IMR-90 (cell line): ENCODE measurements at places on chromosomes 1 and 21. TPM values are rescaled to one million over a fixed set of nuclear protein-coding genes. Genes with fewer than 3 reads are reported as not detected.

GRCh38 chr1:111227851-111228747 lies 586 bp downstream of the CHI3L2 start:
- peak; percentile 93 for DNase-seq

GRCh38 chr1:168691541-168691940 lies 37.5 kb downstream of the DPT start:
- DNase-seq: no peak

- DNase-seq: no peak
Observed at GRCh38 chr1:172323686-172324085, 96.8 kb upstream of the C1orf105 start.

Gene SYTL1
- 0.18 and 0.28 TPM in 2 replicates for total RNA-seq

GRCh38 chr1:168319691-168320090 lies 39.0 kb downstream of the TBX19 start:
- DNase-seq: no peak

Gene NUDT17
- 2.3 and 2.8 TPM in 2 replicates for total RNA-seq

Gene CRYAA
- total RNA-seq: not detected in 2 replicates

DNA sequence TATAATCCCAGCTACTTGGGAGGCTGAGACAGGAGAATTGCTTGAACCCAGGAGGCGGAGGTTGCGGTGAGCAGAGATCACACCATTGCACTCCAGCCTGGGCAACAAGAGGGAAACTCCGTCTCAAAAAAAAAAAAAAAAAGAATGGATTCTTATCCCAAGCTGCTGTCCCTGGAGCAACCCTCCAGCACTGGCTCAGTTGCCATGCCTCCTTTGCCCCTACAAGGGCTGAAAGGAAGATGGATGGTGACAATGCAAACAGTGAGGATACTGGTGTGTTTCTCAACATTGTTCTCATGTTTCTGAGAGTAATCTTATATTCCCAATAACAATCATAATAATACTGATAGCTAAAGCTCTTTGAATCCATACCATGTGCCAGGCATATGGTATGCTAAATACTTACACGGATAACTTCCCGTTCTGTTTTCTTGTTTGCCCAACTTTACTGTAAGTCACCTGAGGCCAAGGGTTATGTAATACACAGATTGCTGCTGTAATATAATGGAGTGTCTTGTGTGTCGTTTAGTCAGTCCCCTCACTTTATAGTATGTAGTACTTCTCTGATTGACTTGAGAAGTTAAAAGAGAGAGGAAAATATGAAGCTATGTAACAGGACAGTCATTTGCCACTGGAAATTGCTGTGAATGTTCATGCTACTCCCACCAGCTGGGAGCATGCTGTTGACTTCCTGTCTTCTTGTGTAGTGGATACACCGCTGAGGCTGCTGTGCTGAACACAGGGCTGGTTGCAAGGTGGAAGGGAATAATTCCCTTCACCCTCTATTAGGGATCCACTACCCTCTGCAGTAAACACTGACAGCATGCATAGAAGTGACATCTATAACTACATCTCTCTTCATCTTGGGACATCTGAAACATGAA lies 153.6 kb downstream of the CNIH3 start:
- DNase-seq: peak; percentile 13

Gene NR5A2
- total RNA-seq: under 0.01 and 0.18 TPM in 2 replicates

Gene KRTCAP2
- total RNA-seq: 76.1 and 76.7 TPM in 2 replicates

DNA sequence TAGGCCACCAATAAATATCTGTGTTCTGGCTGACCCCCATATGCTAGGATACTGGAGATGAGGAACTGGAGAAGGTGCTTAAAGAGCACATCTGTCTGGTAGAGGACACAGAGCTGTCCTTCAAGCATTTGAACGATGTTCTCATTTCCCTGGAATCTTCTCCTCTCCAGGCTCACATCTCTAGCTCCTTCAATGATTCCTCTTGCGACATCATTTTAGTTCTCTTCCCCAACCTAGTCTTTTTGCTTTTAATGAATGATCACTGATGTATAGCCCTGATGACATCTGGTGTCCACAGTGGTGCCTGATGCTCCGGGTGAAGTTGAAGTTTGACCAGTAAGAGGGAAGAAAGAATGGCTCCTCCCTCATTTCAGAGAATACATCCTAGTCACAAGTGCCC lies 80.8 kb upstream of the UBE2U start:
- DNase-seq: no peak

Gene CREB3L4
- total RNA-seq: 4.4 and 6.5 TPM in 2 replicates

Gene CCDC185
- not detected in 2 replicates for total RNA-seq

DNA sequence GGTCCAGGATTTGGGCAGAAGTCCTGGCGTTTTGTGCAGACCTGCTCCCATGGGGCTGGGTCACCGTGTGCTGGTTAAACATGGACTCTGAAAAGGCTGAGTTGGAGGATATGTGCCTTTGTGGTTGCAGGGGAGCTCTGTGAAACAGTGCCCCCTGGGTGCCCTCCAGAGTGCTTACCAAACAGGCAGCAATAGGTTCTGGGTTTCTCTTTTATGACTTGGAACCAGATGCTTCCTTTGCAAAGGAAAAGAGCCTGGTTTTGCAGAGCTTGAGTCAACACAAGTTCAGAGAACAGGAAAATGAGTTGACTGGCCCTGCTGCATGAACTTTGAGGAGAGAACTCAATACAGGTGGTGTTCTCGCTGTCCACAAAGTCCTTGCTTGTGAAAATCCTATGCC lies 288.9 kb downstream of the TM2D1 start:
- no peak for DNase-seq

Gene SYT6
- not detected in 2 replicates for total RNA-seq

DNA sequence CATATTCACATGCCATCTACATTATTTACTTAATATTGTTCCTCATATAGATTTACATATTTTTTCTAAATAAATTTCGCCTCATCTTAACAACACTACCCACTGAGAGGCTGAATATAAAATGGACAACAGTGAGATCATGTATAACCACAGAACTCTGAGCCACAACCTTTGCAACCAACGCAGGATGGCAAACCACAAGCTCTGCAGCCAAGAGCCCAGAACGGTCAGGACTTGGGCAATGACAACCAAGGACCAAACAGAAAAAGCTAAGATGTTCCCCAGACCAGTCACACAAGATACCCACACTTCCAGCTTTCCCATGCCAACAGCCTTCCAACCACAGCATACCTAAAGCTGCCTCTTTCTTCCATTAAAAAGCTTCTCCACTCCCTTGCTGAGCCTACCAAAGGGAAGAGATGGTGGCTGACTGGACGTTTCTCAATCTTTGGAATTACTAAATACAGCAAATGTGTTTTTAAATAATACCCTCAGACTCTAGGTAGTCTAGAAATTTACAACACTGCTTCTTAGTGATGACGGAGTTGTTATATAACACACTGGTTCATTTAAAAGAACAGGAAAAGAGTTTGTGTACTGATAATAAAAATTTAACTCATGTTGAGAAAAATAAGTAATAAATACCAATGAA lies 117.9 kb downstream of the AKT3 start:
- DNase-seq: no peak

GRCh38 chr1:72526926-72527325 lies 244.6 kb upstream of the NEGR1 start:
- peak; percentile 21 for DNase-seq

Gene PCP4L1
- not detected in 2 replicates for total RNA-seq

DNA sequence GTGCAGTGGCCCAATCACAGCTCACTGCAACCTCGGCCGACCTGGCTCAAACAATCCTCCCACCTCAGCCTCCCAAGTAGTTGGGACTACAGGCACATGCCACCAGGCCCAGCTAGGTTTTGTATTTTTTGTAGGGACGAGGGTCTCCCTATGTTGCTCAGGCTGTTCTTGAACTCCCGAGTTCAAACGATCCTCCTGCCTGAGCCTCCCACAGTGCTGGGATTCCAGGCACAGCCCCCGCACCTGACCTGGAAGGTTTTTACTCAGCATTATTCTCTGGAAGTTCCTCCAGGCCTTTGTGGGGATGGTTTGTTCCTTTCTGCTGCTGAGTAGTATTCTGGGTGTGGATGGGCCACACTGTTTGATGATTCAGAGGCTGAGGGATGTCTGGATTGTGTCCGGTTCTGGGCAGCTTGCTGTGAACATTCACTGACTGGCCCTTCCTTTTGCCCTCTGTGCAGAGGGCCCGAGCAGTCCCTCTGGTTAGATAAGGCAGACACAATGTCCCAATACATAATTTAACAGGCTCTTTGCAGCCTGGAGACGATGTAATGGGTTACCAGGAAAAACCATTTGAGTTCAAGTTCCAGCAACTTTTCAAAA lies 6.0 kb upstream of the TRAPPC10 start:
- peak; percentile 90 for DNase-seq

- DNase-seq: peak; percentile 51
Observed at GRCh38 chr1:234875953-234876855, 252.4 kb downstream of the TOMM20 start.

DNA sequence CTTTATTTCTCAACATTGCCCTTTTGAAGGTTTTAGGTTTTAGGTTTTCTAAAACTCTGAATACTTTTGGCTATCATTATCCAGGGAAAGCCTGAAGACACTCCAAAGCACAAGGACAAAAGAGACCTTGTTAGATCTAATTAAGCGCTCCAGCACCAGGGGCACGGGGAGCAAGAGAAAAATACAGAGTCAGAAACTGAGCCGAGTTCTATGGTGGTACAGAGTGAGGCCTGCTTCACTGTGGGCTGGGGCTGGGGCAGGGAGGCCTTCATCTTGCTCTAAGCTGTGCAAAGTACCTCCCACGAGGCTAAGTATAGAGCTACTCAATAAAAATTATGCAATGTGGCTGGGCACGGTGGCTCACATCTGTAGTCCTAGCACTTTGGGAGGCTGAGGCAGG lies 19.7 kb upstream of the RAB4A start:
- DNase-seq: no peak

Gene UTP11
- total RNA-seq: 27.8 and 58.3 TPM in 2 replicates

Gene TDRD10
- not detected in 2 replicates for total RNA-seq

DNA sequence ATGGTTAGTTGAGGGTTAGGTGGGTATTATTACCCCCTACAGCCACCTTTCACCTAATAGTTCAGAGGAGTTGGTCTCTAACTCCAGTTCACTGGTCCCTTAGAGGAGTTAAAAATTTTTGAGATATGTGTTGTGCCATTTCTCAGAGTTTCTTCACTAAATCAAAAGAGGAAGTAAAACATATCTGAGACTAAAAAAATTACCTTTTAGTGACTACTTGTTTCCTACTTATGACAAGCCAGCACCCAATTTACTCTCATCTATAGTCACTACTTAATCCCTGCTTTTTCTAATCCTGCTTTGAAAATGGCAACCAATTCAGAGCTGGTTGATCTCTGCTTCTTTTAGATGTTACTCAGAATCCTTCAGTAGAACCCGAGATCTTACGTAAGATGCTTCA lies 1316.8 kb upstream of the B3GALT2 start:
- no peak for DNase-seq
